Urinary bladder (tissue), 4 donors: ENCODE measurements at places on chromosomes 7 and 10. TPM values are rescaled to one million over a fixed set of nuclear protein-coding genes. Genes with fewer than 3 reads are reported as not detected.

The VSIR gene
- 24.9 TPM for total RNA-seq

The HYAL4 gene
- total RNA-seq: not detected

DNA sequence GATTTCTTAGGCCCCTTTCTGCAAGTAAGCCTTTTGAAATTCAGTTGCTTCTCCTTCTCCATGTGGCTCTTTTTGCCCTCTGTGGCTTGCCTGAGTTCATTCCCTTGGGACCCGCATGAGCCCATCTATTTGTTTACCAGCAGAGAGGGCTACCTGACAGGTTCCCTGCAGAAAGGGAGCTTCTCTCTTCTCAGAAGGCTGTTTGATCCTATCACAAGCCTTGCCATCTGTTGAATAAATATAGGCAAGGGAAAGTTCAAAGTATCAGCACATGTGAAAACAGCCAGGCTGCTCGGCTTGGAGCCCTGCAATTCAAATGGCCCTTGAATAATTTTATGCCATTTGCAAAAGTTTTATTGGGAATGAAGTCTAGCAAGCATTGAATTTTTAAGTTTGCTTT, 720.2 kb upstream of the FZD8 start:
- no peak for DNase-seq

The PRSS37 gene
- not detected for total RNA-seq
